ENCODE measurements at places on chromosomes 7 and 10.

DNA sequence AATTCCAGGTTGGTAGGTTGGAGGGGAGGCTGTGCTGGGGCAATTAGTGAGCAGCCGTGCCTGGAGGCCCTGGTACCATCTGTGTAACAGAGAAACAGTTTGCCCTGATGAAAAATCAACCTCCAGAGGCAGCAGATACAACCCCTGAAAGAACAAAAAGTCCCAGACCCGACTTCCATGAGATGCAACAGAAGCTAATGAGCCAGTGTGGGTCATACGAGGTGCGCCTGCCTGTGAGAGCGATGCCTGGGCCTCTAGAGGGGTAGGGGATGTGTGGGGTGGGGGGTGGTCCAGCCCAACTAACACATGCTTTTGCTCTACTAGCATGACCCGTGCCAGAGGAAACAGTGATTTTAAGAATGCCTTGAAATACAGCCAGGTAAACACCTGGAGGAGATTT is 39.3 kb downstream of the CELF2 start:
- DNase-seq: no peak
- H3K27ac ChIP-seq: no peak overlapping the region
- H3K4me1 ChIP-seq: no peaks in the 10 kb centered on the region

DNA sequence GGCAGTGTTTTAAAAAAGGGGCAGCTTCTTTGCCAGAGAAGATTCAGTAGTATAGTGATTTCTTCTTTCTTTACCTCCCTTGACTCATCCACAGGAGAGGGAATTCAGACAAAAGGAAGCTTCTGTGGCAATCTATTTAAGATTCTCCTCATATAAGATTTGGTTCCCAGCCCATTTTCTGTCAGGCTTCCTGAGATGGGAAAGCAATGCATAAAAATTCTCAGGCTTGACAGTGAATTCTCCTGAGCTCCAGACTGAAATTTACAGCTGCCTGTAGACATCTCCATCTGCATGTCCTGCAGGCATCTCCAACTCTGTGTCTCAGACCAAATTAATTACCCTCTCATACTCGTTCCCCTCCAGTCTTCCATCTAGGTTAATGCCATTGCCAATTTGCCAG is 72.8 kb downstream of the TSPAN12 start:
- H3K4me3 ChIP-seq: no peak overlapping the region
- H3K4me1 ChIP-seq: no peaks in the 10 kb centered on the region
- H3K27ac ChIP-seq: no peak overlapping the region
- peaks cover 37% of the 10 kb centered on the region for H3K27me3 ChIP-seq

- H3K27ac ChIP-seq: no peak overlapping the region
- H3K27me3 ChIP-seq: no peaks in the 10 kb centered on the region
- no peaks in the 10 kb centered on the region for H3K36me3 ChIP-seq
- no peak for DNase-seq
- H3K4me1 ChIP-seq: peaks cover 5% of the 10 kb centered on the region
- H3K4me3 ChIP-seq: no peak overlapping the region
Measured at GRCh38 chr10:64206409-64206808, 685.2 kb downstream of the REEP3 start.

- no peak overlapping the region for H3K4me3 ChIP-seq
- H3K27me3 ChIP-seq: no peaks in the 10 kb centered on the region
- H3K27ac ChIP-seq: no peak overlapping the region
Measured at GRCh38 chr10:35795131-35795824, 153.2 kb upstream of the FZD8 start.

DNA sequence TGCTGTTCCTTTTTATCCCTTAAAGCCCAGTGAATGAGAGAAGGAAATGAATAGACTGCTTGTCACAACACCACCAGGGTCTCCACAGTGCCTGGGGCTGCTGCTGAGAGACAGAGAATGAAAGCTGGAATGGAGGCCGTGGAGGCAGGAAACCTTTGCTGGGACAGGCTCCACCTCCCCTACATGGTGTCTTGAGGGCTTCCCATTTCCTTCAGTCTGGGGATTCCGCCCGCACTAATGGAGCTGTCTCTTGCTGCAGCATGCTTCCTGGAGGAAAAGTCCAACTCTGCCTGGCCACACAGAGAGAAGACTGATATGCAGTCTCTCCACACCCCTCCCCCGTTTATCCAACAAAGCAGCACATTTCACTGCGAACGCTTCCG is 54.5 kb downstream of the LRRC4 start:
- H3K36me3 ChIP-seq: peaks cover 46% of the 10 kb centered on the region
- peaks cover 6% of the 10 kb centered on the region for H3K4me1 ChIP-seq
- DNase-seq: no peak
- H3K27me3 ChIP-seq: no peaks in the 10 kb centered on the region
- H3K4me3 ChIP-seq: no peak overlapping the region

DNA sequence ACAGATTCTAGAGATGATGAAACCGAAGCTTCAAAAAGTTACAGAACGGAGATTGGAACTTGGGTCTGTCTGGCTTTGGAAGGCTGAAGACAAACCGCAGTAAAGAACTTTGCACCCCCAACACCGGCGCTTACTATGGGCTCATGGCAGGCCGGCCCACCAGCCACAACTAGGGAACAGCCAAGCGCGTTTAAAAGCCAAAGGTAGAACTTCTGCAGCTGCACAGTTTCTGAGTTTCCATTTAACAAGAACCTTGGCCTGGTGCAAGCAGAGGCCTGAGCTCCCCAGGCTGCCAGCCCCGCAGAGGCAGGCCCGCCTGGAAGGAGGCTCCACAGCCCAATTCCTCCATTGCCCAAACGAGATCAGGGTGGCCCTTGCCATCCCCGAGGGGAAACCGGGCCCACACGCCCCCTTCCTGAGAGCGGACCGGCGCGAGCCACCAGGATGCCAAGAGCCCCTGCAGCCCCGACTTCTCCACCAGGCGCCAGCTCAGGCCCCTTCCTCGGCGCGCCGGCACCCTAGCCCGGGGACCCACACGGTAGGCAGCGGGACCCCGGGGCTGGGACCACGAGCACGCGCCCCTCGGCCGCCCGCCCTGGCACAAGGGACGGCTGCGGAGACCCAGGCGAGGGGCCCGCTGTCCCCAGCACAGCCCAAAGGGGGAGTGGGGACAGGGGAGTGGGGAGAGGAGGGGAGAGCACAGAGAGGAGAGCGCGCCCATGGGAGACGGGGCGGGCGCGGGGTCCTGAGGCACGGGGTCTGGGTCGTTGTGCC is 566 bp downstream of the MAD1L1 start:
- peak overlapping the region; percentile 81 for H3K4me3 ChIP-seq
- peak overlapping the region; percentile 79 for H3K27ac ChIP-seq
- H3K36me3 ChIP-seq: peaks cover 31% of the 10 kb centered on the region
- no peaks in the 10 kb centered on the region for H3K27me3 ChIP-seq
- peaks cover 5% of the 10 kb centered on the region for H3K4me1 ChIP-seq

GRCh38 chr7:158702944-158703343 is 1.7 kb downstream of the NCAPG2 start:
- peaks cover 32% of the 10 kb centered on the region for H3K4me1 ChIP-seq
- peak overlapping the region; percentile 63 for H3K4me3 ChIP-seq
- H3K27me3 ChIP-seq: no peaks in the 10 kb centered on the region
- peaks cover 12% of the 10 kb centered on the region for H3K36me3 ChIP-seq
- H3K27ac ChIP-seq: peak overlapping the region; percentile 86

DNA sequence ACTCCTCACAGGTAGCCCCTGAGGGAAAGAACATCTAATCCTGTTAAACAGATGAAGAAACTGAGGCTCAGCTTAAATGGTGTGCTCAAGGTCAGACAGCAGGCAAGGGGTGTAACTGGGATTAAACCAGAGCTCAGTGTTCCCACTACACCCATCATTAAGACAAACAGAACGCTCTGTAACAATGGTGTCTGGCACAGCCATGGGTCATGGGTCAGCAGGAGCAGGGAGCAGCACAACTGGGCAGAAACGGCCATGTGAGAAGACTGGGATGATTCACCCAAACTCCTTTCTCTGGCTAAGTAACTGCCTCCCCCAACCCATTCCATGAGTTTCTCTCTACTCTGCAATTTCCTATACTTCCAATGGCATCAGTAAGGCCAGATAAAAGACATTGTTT is 85.5 kb upstream of the PDE1C start:
- H3K27ac ChIP-seq: no peak overlapping the region
- no peak overlapping the region for H3K4me3 ChIP-seq
- DNase-seq: peak; percentile 8
- H3K36me3 ChIP-seq: no peaks in the 10 kb centered on the region
- peaks cover 7% of the 10 kb centered on the region for H3K4me1 ChIP-seq

- no peaks in the 10 kb centered on the region for H3K36me3 ChIP-seq
- DNase-seq: no peak
- no peak overlapping the region for H3K4me3 ChIP-seq
- H3K27ac ChIP-seq: no peak overlapping the region
- peaks cover 12% of the 10 kb centered on the region for H3K27me3 ChIP-seq
Measured at GRCh38 chr7:38413784-38414183, 140.3 kb upstream of the TARP start.

GRCh38 chr7:152882576-152883310 is 123.2 kb downstream of the ACTR3B start:
- no peaks in the 10 kb centered on the region for H3K36me3 ChIP-seq
- no peaks in the 10 kb centered on the region for H3K4me1 ChIP-seq
- DNase-seq: no peak
- no peaks in the 10 kb centered on the region for H3K27me3 ChIP-seq
- no peak overlapping the region for H3K4me3 ChIP-seq
- no peak overlapping the region for H3K27ac ChIP-seq

GRCh38 chr10:77856566-77856965 is 70.0 kb downstream of the DLG5 start:
- no peaks in the 10 kb centered on the region for H3K27me3 ChIP-seq
- DNase-seq: no peak
- H3K4me1 ChIP-seq: peaks cover 30% of the 10 kb centered on the region
- H3K4me3 ChIP-seq: peak overlapping the region; percentile 61

GRCh38 chr10:71082960-71083715 is 129.2 kb upstream of the UNC5B start:
- peaks cover 22% of the 10 kb centered on the region for H3K27me3 ChIP-seq
- H3K36me3 ChIP-seq: no peaks in the 10 kb centered on the region
- H3K4me1 ChIP-seq: no peaks in the 10 kb centered on the region
- H3K4me3 ChIP-seq: no peak overlapping the region
- H3K27ac ChIP-seq: no peak overlapping the region
- no peak for DNase-seq

DNA sequence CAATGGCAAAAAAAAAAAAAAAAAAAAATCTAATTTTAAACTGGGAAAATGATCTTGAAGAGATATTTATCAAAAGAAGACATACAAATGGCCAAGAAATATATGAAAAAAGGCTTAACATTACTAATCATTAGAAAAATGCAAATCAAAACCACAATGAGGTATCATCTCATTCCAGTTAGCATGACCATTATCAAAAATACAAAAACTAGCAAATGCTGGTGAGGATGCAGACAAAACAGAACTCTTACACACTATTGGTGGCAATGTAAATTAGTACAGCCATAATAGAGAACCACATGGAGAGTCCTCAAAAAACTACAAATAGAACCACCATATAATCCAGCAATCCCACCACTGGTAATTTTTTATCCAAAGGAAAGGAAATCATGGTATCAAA is 489.6 kb downstream of the TNS3 start:
- peaks cover 13% of the 10 kb centered on the region for H3K4me1 ChIP-seq
- H3K4me3 ChIP-seq: no peak overlapping the region
- no peaks in the 10 kb centered on the region for H3K27me3 ChIP-seq
- H3K36me3 ChIP-seq: no peaks in the 10 kb centered on the region

DNA sequence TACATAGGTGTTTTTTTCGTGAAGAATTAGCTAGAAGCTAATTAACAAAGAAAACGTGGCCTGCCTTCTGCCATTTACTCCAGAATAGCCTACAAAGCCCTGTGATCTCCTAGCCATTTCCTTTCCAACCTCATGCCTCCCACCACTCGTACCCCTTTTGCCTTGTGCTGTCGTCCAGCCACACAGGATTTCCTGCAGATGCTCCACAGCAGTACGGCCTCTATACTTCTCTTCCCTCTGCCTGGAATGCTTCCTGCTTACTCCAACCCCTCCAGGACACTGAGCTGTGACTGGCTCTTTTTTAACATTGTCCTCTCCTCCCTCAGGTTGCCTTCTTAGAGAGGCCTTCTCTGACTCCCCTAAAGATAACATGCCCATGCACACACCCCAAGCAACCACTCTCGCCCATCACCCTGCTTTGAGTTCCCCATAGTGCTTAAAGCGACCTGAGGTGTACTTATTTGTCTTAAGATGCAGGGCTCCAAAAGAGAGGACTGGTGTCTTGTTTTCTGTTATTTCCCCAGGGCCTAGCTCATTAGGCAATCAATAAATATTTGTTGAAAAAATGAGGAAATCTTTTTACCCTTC is 32.7 kb downstream of the STK17A start:
- no peak for DNase-seq
- no peak overlapping the region for H3K4me3 ChIP-seq
- peaks cover 8% of the 10 kb centered on the region for H3K4me1 ChIP-seq
- no peaks in the 10 kb centered on the region for H3K27me3 ChIP-seq
- H3K27ac ChIP-seq: no peak overlapping the region

GRCh38 chr7:16130111-16131110 is 290.9 kb downstream of the CRPPA start:
- peaks cover 26% of the 10 kb centered on the region for H3K4me1 ChIP-seq
- H3K4me3 ChIP-seq: peak overlapping the region; percentile 11
- peak; percentile 13 for DNase-seq
- no peaks in the 10 kb centered on the region for H3K27me3 ChIP-seq
- no peaks in the 10 kb centered on the region for H3K36me3 ChIP-seq

DNA sequence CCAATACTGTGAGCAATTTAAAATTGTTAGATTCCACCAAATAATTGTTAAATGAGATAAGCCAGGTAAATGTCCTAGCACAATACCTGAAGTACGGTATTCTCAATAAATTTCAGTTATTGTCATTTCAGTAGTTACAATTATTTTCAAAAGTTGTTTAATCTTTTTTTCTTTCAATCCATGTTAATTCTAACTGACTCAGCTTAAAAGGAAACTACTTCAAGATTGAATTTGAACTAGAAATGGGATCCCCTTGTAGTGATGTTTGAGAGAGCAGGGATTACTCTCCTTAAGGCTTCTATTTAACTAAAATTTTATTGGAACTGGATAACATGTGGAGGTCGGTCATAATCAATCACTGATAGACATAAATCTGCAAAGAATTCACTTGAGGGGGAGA is 6.9 kb upstream of the AKR1E2 start:
- H3K36me3 ChIP-seq: no peaks in the 10 kb centered on the region
- H3K27ac ChIP-seq: no peak overlapping the region
- no peaks in the 10 kb centered on the region for H3K27me3 ChIP-seq
- no peaks in the 10 kb centered on the region for H3K4me1 ChIP-seq
- no peak for DNase-seq
- no peak overlapping the region for H3K4me3 ChIP-seq

DNA sequence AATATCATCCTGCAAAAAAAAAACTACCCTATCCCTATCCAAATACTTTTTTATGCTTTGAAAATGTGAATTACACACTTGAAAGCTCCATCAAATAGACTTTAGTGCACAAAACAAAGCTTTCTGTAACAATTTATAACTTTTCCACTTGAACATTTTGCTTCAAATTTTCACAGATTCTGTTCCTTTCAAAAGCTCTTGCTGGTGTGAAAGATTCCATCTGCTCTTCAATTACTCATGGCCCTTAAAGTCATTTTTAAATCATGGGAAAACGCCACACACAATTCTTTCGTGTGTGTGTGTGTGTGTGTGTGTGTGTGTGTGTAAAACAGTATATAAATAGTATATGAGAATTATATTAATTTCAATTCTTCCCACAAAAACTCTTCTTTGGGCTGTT is 167.5 kb downstream of the PRPF18 start:
- peaks cover 11% of the 10 kb centered on the region for H3K4me1 ChIP-seq
- H3K27ac ChIP-seq: no peak overlapping the region
- H3K27me3 ChIP-seq: no peaks in the 10 kb centered on the region
- H3K4me3 ChIP-seq: no peak overlapping the region
- no peaks in the 10 kb centered on the region for H3K36me3 ChIP-seq
- DNase-seq: no peak

GRCh38 chr10:96685306-96685705 is 35.0 kb downstream of the PIK3AP1 start:
- H3K4me1 ChIP-seq: no peaks in the 10 kb centered on the region
- peak; percentile 49 for DNase-seq
- H3K27ac ChIP-seq: no peak overlapping the region
- no peak overlapping the region for H3K4me3 ChIP-seq

Data from MCF 10A (cell line).